ENCODE measurements at places on chromosomes 13 and 19.

GRCh38 chr13:110616103-110617101, 1.1 kb downstream of the NAXD start:
- peak; percentile 67 for DNase-seq

- no peak for DNase-seq
These were observed 1.9 kb downstream of the PEX11G start for GRCh38 chr19:7486923-7487322.

DNA sequence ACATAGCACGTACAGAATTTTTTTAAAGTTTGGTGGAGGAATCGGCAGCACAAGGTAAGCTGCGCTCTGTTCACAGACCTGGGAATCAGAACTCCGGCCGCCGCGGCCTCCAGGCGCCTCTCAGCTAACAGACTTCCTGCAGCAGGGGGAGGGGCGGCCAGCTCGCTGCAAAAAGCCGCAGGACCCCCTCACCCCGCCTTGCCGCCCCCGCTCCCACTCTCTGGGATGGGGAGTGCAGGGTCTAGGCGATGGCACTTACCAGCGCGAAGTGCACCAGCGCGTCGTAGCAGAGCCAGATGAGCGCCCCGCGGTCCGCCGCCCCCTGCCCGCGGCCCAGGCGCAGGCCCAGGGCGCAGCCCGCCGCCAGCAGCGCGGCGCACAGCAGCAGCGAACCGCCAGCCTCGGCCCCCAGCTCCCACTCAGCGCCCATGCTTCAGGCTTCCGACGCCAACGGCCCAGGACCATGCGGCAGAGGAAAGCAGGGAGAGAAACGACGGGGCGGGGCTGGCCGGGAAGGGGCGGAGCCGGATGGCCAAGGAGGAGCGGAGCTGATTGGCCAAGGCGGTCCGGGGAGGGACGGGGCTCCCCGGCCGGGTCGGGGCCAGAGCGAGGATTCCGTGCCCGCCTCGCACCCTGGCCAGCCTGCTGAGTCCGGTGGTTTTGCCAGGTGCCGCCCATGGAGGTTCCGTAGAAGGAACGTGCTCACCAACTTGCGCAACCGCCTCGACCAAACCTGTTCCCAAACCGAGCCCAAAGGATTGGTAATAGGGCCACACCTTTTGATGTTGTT, at the start of gene EBPL:
Gene EBPL (minus strand): TSS at position 492 of the 790 bp plus-strand sequence. CDS start 62 bp downstream, at position 430.
- peak; percentile 97 for DNase-seq

DNA sequence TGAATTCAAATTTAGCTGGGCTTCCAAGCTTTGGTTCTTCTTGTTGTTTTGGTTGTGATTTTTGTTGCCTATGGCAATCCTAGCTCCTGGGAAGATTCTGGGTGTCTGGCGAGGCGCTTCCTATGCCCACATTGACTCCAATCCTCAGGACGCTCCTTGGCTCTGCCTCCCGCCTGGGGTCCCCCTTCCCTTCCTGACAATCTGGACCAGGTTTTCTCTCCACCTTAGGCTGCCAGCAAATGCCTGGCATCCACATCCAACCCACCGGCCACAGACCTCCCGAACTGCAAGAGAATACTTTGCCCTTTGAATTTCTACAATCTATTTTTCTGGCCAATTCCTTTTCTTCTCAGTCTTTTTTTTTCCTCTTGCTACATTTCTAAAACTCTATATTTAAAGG, 186.9 kb upstream of the UBL3 start:
- DNase-seq, result no peak

- DNase-seq, result no peak
These were observed 533 bp downstream of the LRCH1 start for GRCh38 chr13:46553521-46553885.

GRCh38 chr13:66809485-66809884, 420.7 kb downstream of the PCDH9 start:
- DNase-seq, result no peak

GRCh38 chr13:80360453-80360800, 19.5 kb upstream of the SPRY2 start:
- no peak for DNase-seq

- peak; percentile 41 for DNase-seq
These were observed 9.7 kb downstream of the PRKACA start for GRCh38 chr19:14107581-14108461.

GRCh38 chr19:46068345-46069258, 27.8 kb upstream of the IGFL4 start:
- DNase-seq, result no peak

DNA sequence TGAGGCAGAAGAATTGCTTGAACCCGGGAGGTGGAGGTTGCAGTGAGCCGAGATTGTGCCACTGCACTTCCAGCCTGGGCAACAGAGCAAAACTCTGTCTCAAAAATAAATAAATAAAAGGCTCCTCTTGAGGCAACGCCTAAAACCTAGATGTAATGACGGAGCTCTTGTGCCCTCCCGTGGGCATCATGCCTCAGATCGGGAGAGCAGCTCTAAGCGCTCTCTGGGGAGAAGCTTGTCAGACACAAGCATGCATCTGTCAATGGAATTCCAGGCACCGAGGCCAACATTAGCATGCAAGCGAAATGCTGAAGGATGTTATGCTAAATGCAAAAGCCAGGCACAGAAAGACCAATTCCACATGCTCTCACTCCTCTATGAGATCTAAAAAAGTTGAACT, 45.6 kb upstream of the MRI1 start:
- DNase-seq, result peak; percentile 56

- DNase-seq, result no peak
These were observed 177.2 kb downstream of the POU4F1 start for GRCh38 chr13:78426183-78426582.

DNA sequence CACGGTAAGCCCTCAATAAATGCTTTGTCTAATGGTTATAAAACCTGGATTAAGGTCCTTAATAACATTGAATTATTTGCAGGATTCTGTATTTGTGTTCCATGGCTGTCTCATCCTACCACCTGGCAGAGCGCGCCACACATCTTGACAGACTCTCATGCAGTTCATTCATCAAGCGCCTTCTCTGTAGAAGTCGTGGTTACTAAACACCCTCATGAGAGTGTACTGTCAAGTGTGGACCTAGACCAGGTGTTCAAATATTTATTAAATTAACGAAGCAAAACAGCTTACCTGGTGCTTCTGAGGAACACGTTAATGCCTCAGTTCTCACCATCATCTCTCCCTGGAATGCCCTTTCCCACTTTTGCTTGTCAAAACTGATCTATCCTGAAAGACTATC, 13.1 kb upstream of the FBXL3 start:
- DNase-seq, result no peak

GRCh38 chr13:36341718-36342117, 4.5 kb downstream of the SPART start:
- DNase-seq, result no peak

DNA sequence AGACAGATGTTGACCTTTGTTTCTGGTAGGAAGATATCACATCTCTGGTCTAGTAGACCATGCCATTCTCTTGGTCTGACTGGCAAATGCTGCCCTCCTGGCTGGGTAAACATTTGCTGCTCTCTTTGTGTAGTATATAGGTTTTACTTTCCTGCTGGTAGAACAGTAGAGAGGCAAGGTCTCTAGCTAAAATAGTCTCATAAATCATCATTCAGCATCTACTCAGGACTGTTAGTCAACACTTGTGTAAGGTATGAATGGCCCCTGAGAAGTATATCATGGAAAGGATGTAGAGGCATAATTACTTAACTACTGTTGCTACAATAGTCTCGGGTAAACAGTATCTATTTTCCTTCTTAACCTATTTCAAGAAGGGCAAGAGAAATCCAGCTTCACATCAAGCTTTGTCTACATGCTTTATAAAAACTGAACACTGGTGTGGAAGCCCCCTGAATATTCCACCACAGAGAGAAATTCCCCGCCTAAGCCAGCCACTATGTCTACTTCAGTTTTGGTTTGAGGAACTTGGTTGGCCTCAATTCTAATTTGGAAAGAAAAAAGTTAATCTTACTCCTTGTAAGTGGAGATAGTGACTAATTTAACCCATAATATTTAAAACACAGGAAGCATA, 18.4 kb upstream of the MYCBP2 start:
- no peak for DNase-seq

DNA sequence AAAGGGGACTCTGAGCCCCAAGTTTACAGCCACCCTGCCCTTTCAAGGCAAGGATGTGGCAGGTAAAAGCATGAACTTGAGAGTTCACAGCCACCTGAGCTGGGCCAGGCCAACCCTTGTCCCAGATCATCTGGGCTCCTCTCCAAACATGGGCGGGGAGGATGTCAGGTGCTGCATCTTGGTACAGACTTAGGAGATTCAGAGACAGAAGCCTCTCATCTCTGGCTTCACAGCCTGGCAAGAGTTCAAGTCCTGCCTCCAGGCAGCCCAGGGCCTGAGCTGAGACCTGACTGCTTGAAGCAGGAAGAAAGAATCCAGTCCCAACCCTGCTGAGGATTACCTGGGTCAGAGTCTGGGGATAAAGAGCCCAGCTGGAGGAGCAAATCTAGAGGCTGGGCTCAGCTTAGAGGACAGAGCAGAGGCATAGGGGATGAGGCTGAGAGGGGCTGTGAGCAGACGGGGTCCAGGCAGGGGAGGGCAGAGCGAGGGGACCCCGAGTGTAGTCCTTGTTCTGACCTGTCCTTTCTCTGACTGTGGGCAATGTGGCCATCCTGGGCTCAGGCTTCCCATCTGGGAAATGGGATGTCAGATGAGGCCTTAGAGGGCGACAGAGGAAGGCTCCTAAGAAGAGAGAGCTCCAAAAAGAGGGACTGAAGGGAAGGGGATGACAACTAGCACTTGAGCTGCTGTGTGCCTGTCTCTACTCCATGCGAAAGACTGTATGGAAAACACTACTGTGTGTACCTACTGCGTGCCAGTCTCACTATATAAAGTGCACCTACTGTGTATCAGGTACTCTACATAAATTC, 6.6 kb upstream of the OR10H5 start:
- peak; percentile 38 for DNase-seq

DNA sequence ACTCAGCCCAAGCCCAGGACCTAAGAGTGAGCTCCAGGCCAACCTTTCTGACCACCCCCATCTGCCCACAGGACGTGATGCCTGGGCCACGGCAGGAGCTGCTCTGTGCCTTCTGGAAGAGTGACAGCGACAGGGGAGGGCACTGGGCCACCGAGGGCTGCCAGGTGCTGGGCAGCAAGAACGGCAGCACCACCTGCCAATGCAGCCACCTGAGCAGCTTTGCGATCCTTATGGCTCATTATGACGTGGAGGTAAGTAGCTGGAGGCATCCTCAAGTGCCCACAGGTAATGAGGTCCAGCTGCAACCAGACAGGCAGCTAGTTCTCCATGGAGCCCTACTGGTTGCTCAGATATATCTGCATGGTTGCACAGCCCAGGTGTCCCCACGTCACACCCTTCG, 14.8 kb downstream of the DDX39A start:
- DNase-seq, result no peak

GRCh38 chr19:18220632-18221275, 5.5 kb downstream of the PDE4C start:
- no peak for DNase-seq

DNA sequence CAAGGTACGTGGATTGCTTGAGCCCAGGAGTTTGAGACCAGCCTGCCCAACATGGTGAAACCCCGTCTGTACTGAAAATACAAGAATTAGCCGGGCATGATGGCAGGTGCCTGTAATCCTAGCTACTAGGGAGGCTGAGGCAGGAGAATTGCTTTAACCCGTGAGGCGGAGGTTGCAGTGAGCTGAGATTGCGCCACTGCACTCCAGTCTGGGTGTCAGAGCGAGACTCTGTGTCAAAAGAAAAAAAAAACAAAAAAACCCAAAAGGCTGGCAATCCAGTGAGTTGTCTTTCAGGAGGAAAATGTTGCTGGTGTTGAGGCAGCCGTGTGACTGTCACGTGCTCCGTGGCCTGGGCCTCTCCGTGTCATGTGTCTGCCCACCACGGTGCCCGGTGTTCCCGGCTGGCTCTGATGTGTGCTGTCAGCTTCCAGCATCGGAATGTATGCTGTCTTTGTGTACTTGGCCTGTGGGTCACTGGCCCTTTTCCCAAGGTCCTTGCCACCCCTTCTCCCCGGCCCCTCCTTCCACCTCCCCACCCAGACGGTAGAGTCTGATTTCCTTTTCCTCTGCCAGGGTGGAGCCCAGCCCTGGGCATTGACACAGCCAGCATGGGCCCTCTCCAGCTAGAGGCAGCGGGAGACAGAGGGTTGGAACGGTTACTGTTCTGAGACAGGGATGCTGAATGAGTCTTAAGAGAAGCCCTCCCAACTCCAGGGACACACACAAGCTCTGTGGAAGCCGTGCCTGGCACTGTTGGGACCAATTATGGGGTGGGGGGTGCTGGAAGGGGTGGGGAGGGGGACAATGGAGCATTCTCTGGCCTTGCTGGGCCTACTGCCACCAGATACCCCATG, 7.2 kb upstream of the TUBB4A start:
- DNase-seq, result peak; percentile 94

All from testis (tissue), 5 donors.